ENCODE measurements at places on chromosomes 3 and 15.

- no peak for DNase-seq
These were observed 24.4 kb downstream of the LARS2 start for GRCh38 chr3:45412763-45413162.

- DNase-seq: peak; percentile 54
These were observed 235.1 kb downstream of the UACA start for GRCh38 chr15:70528270-70528706.

DNA sequence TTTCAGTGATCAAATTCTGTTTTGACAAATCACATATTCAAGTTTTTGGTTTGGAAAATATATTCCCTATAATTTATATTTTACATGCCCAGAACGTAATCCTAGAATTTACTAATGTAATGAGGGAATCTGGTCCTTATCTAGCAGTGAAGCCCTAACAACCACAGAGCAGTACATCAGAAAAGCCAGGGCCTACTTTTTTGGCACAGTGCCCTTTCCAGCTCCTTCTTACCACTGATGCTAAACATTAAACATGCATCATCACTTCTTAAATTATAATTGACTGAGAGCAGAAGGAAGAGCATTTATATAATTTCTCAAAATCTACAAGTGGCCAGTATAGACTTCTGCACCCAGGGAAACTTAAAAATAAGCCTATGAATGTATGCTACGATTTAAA lies 66.7 kb downstream of the FBXL22 start:
- DNase-seq: peak; percentile 5

GRCh38 chr3:9617056-9617455 lies 32.2 kb upstream of the MTMR14 start:
- no peak for DNase-seq

DNA sequence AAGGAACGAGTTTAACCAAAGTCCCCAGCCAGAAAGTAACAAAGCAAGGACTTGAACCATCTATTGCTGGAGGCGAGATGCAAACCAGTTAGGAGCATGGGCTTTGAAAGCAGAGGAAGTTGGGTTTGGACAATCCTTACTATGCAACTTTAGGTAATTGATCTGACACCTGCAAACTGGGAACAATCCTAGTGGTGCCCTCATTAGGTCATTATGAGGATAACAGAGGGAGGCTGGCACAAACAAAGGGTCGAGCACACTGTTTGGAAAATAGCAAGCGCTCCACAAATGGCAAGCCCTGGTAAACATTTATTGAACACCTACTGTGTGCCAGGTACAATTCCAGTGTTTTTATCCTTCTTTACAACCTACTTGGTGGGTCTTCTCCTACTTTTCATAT lies 45.6 kb downstream of the WNT5A start:
- no peak for DNase-seq

DNA sequence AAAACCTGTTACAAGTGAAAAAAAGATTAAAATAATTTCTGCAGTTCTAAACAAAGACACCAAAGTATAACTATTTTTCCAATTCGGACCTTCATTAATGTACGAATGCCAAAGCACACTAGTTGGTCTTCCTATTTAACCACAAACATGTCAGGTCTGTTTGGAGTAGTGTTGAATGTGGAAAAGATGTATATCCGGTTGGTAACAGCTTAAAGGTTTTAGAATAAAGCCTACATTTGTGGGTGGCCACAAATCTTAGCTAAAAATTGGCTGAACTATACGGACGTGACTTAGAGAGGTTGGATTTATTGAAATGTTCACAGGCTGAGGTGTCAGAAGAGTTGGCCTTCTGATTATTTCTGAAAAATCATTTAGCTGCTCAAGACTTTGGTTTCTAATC lies 78.4 kb downstream of the FSIP1 start:
- DNase-seq: no peak

DNA sequence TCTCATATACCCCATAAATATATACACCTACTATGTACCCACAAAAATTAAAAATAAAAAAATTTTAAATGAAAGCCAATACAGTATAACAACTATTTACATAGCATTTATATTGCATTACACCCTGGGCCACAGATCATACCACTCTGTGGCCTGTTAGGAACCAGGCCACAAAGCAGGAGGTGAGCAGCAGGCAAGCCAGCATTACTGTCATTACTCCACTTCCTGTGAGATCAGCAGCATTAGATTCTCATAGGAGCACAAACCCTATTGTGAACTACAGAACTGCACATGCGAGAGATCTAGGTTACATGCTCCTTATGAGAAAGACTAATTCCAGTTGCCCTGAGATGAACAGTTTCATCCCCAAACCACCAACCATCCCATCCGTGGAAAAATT lies 17.4 kb downstream of the FILIP1L start:
- DNase-seq: no peak

GRCh38 chr3:183477801-183478456 lies 49.5 kb upstream of the MCF2L2 start:
- DNase-seq: no peak

DNA sequence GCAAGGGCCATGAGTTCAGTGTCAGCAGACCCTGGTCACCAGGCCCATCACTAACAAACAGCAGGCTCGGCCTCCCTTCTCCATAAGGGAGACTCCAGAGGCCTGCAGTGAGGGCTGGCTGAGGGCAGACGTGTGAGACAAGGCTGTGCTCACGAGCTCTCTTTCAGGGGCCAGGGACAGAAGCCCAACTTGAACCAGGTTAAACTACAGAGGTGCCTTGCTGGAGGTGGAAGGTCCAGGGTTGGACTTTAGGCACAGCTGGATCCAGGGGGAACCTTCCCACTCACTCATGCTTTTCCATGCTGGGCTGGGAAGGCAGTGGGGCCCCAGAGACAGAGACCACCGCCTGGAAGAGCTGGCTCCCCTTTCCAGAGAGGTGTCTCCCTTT lies 19.0 kb downstream of the CFAP100 start:
- DNase-seq: no peak

DNA sequence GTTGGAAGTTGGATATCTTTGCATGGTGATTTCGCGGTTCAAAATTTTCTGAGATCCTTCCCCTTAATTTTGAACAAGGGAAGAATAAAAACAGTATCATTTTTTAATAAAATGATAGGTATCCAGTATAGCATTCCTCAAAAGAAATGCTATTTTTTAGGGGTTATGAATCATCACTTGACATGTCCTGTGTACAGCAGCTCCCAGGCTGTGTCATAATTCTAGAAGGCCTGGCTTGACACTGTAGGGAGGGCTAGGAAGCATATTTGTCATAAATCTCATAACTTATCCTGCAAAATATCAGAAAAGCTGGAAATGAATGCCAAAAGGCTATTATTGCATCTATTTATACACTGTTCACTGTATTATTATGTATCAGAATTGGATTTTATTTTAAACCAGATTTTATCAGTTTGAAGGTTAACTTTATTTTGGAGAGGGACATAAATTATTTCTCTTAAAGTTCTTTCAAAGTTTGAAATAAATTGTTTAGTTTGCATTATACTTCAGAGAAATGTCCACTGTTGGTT lies 539.1 kb upstream of the ROBO2 start:
- DNase-seq: no peak

GRCh38 chr3:195224156-195224979 lies 46.6 kb downstream of the XXYLT1 start:
- DNase-seq: no peak

- DNase-seq: peak; percentile 89
These were observed 34.3 kb downstream of the ZMAT3 start for GRCh38 chr3:179037351-179037750.

DNA sequence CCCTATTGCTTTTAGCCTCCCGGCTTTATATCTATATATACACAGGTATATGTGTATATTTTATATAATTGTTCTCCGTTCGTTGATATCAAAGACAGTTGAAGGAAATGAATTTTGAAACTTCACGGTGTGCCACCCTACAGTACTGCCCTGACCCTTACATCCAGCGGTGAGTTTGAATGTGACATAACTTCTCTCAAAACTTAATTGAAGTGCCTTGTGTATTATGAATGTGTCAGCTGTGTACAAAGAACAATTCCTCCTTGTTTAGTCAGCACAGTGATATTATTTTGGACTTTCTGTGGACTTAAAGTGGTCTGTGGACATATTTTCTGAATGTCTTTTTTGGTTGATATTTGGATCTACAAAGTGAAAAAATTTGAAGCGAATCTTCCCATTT lies 220 bp downstream of the TP63 start:
- no peak for DNase-seq

- DNase-seq: no peak
These were observed 16.4 kb downstream of the RFX7 start for GRCh38 chr15:56227306-56227705.

- no peak for DNase-seq
These were observed 4.6 kb downstream of the TCTA start for GRCh38 chr3:49416867-49417266.

- no peak for DNase-seq
These were observed 234.5 kb upstream of the GAP43 start for GRCh38 chr3:115388811-115389210.

GRCh38 chr15:96544162-96544756 lies 213.8 kb downstream of the NR2F2 start:
- DNase-seq: no peak

- no peak for DNase-seq
These were observed 112.6 kb downstream of the FILIP1L start for GRCh38 chr3:100001526-100002270.

DNA sequence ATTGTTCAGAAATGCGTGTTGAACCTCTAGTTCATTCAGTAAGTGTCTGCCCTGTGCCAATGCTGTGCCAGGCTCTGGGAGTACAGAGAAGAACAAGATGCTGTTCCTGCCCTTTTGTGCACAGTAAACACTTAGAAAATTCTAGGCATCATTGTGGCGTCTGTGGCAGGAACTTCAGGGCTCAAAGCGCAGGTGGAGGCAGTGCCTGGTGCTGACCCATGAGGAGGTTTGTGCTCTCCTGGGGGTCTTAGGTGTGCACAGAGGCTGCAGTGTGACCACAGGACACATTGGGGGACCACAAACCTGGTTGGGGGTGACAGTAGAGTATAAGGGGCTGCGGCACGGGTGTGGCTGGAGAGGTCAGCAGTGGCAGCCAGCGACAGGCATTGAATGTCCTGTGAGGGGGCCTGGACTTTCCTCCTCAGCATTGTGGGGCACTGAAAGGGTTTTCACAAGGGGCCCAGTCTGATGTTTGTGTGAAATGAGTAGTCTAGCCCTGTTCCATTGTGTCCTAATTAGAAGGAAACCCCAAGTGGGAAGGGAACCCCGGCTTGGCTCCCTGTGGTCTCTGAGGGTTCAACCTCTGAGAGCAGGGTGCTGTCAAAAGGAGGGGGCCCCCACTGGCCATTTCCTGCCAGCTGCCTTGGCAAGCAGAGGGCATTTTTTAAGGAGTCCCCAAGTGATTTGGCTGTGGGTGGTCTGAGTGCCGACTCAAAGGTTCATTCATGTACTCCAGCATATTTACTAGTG lies 20.9 kb downstream of the MRAS start:
- no peak for DNase-seq

DNA sequence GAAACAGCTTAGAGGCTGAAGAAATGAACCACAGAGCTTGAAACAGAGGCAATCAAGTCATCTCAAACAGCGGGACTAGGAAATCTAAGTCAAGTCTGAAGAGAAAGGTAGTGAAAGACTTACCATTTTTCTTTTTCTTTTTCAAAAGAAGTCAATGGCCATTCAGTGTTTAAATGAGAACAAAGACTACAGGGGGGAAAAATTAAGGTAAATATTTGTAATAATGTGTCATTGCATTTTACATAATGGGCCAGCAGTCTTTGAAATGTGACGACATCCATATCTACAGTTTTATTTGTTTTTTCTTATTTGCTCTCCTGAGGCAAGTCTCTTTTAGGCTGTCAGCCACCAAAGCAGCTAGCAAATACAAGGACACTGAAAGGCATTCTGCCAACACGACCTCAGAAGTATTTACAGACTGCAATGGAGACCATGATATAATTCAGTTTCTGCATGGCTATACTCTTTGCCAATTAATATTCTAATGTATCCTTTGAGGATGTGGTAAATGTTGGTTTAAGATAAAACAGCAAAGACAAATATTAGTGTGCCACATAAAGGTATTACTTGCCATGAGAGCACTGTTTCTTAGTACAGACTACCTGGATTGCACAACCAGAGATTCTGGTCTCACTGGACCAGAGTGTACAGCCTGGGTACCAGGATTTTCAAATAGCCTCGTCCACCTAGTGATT lies 307.0 kb upstream of the THBS1 start:
- peak; percentile 75 for DNase-seq

DNA sequence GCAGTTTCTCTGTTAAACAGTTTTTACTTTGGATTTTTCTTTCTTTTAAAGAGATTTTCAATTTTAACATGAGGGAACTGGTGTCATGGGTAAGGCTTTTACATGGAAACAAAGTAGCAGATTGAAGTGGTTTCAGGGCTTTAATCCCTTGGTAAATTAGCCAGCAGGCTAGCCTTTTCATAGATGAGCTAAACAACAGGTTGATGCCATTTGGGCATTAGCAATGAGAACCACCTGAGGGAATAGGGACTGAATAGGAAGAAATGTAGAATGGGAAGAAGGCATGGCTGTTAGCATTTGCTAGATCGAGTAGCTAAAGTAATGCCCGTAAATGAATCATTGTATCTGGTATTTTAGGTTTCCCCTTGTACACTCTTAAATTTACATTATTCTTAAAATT lies 165.5 kb upstream of the MLF1 start:
- DNase-seq: no peak

DNA sequence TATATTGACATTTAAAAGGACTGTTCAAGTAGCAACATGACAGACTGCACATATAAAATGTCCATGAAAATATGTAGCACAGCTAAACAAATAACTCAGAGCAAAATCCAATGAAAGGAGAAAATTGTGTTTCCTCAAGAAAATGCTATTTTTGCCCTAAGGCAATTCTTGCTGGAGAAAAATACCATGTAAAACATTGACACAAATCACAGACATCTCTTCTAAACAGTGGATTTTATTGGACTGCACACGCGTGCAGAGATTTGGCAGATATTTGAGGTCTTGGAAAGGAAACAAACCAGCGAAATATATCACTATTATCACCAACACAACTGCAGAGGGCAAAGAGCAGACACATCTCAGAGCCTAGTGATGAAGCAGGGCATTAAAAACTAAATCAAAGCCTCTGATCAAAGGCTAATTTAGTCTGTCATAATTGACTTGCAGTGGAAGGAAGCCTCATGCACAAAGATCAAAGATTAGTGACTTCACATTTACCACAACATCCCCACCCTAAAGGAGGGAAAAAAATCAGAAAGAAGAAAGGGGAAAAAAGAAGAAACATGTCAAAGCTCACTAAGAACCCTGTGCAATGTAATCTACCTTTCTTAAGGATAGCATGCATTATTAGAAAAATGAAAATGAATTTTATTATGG lies 52.4 kb downstream of the CHL1 start:
- DNase-seq: no peak

- peak; percentile 58 for DNase-seq
These were observed 9.5 kb downstream of the ANAPC13 start for GRCh38 chr3:134476306-134476705.
